ENCODE measurements at places on chromosomes 1 and 21.

GRCh38 chr1:66288048-66288447, 245.9 kb upstream of the SGIP1 start:
- DNase-seq = no peak

DNA sequence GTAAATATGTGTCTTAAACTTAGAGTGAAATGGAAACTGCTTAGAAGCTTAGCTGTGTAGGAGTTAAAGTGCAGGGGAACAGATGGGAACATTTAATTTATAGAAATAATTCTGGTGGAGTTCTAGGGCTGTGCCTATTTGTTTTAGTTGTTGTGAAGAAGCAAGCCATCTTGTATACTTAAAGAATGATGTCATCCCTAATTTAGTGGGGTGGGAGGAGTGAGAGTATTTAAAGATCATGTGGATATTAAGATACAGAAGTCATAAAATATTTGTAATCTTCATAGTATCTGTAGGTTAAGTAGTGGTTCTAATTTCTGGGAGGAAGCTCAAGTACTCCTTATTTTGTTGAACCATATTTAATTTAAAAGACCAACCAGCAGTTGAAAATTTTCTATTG, 41.5 kb downstream of the BACH1 start:
- no peak for DNase-seq

GRCh38 chr1:64608651-64609048, 136.2 kb upstream of the RAVER2 start:
- no peak for DNase-seq

DNA sequence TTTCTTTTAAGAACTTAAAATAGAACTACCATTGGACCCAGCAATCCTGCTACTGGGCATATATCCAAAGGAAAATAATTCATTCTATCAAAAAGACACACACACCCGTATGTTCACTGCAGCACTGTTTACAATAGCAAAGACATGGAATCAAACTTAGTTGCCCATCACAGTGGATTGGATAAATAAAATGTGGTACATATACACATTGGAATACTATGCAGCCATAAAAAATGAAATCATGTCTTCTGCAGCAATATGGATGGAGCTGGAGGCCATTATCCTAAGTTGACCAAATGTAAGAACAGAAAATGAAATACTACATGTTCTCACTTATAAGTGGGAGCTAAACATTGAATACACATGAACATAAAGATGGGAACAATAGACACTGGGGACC, 585.3 kb upstream of the USP24 start:
- no peak for DNase-seq

DNA sequence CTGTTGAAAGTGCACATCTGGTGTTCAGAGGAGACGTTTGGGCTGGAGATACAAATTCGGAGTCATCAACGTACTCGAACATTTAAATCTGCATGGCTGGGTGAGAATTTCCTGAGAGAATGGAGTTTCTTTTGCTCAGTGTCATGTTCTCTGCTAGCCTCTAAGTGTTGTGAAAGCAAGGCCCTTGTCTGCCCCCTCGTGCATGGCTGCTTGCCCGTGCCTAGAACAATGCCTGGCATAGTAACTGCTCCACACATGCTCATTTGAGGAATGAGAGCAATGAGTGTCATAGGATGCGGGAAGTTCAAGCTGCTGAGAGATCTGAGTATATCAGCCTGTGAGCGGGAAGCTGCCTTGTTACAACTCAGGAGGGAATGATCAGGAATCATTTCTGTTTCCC, 171.1 kb upstream of the CSF3R start:
- DNase-seq = no peak

Data from CD4-positive, alpha-beta T cell treated with Interleukin-1 beta for 1 hour (primary cell).